Caki2 (cell line): ENCODE measurements at places on chromosomes 2 and 18. TPM values are rescaled to one million over a fixed set of nuclear protein-coding genes. Genes with fewer than 3 reads are reported as not detected.

PSMA8 gene
- not detected in 2 replicates for total RNA-seq

- no peak for DNase-seq
These were observed 634.9 kb upstream of the PIK3C3 start for GRCh38 chr18:41320100-41320499.

GRCh38 chr2:229416116-229416694 lies 145.1 kb upstream of the PID1 start:
- DNase-seq = no peak

GRCh38 chr2:169778446-169778845 lies 20.2 kb upstream of the SSB start:
- DNase-seq = no peak
